NCI-H345 (cell line): ENCODE measurements at places on chromosomes 2 and 18.

- no peak for DNase-seq
These were observed 327.1 kb downstream of the CMPK2 start for GRCh38 chr2:6538607-6539006.

- no peak for DNase-seq
These were observed 51.1 kb downstream of the POLR1A start for GRCh38 chr2:86054535-86055082.

DNA sequence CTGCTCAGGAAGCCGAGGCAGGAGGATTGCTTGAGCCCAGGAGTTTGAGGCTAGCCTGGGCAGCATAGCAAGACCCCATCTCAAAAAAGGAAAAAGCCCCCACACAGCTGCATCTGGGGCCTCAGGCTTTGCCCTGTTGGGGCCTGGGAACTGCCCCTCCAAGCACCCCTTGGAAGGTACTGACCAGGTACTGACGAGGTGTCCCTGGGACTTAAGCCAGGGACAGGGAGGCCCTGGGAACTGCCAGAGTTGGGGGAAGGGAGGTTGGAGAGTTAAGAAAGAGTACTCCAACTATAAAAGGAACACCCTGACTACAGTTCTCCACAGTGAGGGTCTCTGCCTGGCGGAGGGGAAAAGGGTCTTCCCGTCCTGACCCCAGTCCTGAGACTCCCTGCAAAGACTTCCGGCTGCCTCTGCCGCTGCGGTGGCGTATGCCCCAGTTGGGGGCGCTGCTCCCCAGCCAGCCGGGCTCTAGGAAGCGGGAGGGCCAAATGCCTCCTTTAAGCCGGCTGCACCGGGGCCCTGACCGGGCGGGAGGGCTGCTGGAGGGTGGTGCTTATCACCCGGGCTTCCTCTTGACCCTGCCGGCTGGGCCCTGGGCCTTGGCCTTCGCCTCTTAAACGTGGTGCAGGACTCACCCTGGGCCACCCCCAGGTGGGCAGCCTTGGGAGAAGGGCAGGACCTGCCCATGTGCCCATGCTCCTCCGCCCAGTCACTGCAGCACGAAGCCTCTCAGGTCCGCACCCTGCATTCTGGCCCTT lies 12.8 kb downstream of the SLC30A3 start:
- DNase-seq: no peak

- no peak for DNase-seq
These were observed 3.3 kb upstream of the ORC2 start for GRCh38 chr2:200966770-200967169.
